ENCODE measurements at places on chromosomes 1 and 21. TPM values are rescaled to one million over a fixed set of nuclear protein-coding genes. Genes with fewer than 3 reads are reported as not detected.

LCE3E gene
- not detected for total RNA-seq

OR2L2 gene
- 0.07 TPM for total RNA-seq

DISP1 gene
- 2.0 TPM for total RNA-seq

RPTN gene
- total RNA-seq: not detected
